ENCODE measurements at places on chromosomes 16 and 17. TPM values are rescaled to one million over a fixed set of nuclear protein-coding genes. Genes with fewer than 3 reads are reported as not detected.

DNA sequence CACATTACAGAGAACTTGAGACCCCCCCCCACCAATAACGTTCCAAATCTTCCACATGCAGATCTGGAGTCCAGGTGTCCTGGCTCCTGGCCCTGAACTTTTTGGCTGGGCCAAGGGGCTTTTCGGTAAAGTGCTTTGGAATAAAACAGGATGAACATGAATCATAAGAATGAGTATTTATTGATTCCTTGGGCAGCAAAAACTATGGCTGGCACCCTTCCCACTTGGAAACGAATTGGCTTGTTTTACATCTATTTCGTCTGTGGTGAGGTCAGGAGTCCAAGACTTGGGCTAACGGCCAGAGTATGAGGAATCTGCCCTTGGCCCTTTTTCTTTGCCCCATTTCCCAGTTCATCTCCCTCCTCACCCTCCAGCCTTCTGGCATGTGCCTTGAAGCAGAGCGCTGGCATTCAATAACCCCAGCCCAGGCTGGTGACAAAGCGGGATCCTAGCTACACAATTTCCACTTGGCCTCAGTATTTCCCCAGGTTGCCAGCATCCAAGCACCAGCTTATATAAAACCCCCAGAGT, 4.1 kb upstream of the UBTF start:
- no peak for ATAC-seq

DNA sequence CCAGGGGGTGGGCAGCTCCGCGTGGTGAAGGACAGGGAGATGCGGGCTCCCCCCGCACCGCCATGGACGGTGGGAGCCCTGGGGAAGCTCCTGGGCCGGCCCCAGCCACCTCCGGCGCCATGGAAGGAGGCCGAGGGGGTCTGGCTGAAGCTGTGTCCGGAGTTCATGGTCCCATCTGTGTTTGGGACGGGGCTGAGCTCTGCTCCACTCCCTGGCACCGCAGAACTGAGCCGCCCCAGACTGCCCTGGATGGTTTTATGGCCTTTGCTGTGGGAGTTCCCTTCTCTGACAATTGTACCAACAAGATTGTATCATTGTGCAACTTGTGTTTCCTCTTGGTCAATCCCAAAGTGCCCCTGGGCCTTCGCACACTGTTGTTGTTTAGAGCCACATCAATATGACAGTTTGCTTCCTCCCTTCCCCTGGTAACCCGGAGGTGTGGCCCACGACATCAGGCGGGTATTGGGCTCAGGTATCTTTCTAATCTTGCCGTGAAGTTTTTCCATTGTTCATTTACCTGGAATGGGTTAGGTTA, 942 bp downstream of the KRT23 start:
- no peak for ATAC-seq

DNA sequence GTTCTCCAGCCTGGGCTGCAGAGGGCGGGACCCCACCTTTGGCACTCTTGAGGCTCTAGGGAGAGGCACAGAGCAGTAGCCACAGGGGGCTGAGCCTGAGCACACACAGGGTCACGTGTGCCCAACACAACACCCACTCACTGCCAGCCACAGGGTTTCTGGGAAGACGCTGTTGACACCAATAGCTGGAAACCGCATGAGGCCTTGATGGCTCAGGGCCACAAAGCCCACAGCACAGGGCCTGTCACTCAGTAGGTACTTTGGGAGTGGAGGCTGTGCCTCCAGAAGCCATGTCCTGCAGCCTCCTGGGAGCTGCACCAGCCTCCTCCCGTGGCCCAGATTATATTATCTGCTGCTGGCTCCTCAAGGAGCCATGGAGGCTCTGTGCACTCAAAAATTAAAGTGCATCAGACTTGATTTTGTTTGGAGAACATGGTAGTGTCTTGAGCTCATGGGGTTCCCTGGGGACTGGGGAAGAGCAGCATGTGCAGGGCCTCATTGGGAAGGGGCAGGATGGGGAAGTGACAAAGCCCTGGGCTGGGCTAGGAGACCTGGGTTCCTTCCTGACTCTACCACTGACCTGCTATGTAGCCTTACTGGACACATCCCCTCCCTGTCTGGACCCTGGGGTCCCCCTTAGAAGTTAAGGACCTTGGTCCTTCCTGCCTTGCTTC, 12.5 kb upstream of the SREBF1 start:
- peak; percentile 82 for ATAC-seq

DNA sequence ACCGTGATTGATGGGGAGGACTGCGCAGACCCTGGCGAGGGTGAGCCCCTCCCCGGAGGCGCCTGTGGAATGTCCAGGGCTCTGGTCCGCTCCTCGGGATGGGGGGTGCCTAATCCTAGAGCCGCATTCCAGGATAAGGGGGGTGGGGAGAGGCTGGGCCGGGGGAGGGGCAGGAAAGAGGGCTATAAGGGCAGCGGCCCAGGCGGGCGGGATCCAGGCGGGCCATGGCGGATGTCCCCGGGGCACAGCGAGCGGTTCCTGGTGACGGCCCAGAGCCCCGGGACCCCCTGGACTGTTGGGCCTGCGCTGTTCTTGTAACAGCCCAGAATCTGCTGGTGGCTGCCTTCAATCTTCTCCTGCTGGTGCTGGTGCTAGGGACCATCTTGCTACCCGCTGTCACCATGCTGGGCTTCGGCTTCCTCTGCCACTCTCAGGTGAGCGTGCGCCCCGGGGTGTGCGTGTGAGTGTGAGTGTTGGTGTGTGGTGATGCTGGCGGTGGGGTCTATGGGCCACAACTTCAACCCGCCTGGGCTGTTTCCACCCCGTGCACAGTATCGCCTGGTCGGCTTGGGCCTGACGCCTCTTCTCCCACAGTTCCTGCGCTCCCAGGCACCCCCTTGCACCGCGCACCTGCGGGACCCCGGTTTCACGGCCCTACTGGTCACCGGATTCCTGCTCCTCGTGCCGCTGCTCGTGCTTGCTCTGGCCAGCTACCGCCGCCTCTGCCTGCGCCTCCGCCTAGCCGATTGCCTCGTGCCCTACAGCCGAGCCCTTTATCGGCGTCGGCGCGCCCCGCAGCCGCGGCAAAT, at the start of gene TMEM88:
Gene TMEM88, plus strand, starts transcription at position 216 of the 809 bp plus-strand sequence. Its CDS starts 9 bp downstream, at position 225.
- ATAC-seq: no peak

GRCh38 chr17:7035591-7036368, at the start of gene SLC16A13:
SLC16A13 (plus strand) TSS chr17:7036015; CDS start chr17:7036383, 368 bp downstream.
- ATAC-seq: peak; percentile 95

- ATAC-seq: no peak
These were observed 18.8 kb downstream of the TTYH2 start for GRCh38 chr17:74231928-74232907.

GRCh38 chr17:81901167-81902022, 643 bp upstream of the NPB start:
- ATAC-seq: no peak

- ATAC-seq: no peak
These were observed 7.1 kb downstream of the CYB5D2 start for GRCh38 chr17:4150096-4150495.

DNA sequence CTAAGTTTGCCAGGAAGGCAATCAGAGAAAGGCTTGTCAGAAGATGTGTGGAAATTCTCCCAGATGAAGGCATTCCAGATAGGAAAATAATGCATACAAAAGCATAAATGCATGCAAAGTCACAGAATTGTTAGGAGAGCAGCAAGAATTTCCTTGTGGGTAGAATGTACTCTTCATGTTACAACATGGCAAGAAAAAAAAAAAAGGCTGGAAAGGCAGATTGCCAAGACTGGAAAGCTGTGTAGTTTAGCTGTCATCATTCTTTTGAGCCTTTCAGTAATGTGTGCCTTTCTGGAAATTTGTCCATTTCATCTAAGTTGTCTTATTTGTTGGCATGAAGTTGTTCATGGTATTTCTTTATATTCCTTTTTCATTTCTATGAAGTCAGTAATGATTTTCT, 71.0 kb upstream of the EFCAB3 start:
- no peak for ATAC-seq

DNA sequence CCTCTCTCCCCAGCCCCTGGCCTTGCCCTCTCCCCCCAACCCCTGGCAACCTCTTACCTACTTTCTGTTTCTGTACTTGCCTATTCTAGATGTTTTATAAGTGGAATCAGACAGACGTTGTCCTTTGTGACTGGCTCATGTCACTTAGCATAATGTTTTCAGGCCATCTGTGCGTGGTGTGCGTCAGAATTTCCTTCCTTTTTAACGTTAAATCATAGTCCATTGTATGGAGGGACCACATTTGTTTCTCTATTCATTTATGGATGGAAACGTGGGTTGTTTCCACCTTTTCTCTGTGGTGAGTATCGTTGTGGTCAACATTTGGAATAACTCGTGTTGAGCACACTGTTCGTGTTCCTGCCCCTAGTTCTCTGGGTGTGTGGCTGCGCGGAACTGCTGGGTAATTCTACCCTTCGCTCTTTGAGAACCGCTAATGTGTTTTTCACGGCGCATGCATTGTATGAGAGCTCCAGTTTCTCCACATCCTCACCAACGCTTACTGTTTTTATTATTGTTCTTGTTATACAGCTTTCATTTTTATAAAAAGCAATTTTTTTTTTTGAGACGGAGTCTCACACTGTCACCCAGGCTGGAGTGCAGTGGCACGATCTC, 26.3 kb downstream of the ACTG1 start:
- no peak for ATAC-seq

- no peak for ATAC-seq
These were observed 15.3 kb upstream of the NPTX1 start for GRCh38 chr17:80491478-80492342.

DNA sequence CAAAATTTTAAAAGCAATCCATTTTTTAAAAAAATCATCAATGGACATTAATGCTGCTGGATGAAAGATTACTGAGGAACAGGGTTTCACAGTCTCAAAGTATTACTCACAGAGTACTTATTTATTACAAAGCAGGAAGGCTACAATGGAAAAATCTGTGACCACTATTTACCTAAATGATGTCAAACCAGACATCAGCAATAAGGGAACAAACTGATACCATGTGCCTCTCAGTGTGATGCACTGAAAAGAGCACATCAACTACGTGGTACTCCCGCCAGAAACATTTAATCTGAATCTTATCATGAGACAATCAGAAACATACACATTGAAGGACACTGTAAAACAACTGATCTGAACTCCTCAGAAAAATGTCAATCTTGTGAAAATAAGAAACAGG, 124.2 kb downstream of the PARN start:
- peak; percentile 37 for ATAC-seq

DNA sequence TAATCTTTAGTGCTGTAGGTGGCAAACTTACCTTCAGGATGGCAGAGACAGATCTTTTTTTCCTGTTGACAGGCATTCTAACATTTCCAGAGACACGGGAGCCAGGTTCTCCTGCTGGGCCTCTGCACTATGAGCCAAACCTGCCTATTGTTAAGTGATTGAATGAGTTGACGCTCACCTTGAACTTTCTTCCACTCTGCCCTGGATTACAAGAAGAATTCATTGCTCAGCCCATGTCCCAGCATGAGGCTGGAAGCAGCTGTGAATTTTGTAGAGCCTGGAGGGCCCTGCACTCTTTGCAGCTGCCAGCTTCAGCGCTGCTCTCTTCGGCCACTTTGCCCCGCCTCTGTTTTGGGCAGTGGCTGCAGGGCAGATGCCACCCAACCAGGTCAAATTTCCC, 9.4 kb upstream of the SLC7A5 start:
- no peak for ATAC-seq

GRCh38 chr16:78385086-78385805, 285.8 kb downstream of the WWOX start:
- ATAC-seq: no peak

- no peak for ATAC-seq
These were observed 890 bp upstream of the CLDN7 start for GRCh38 chr17:7262935-7263800.

- no peak for ATAC-seq
These were observed 7.4 kb upstream of the PGS1 start for GRCh38 chr17:78371056-78371455.

DNA sequence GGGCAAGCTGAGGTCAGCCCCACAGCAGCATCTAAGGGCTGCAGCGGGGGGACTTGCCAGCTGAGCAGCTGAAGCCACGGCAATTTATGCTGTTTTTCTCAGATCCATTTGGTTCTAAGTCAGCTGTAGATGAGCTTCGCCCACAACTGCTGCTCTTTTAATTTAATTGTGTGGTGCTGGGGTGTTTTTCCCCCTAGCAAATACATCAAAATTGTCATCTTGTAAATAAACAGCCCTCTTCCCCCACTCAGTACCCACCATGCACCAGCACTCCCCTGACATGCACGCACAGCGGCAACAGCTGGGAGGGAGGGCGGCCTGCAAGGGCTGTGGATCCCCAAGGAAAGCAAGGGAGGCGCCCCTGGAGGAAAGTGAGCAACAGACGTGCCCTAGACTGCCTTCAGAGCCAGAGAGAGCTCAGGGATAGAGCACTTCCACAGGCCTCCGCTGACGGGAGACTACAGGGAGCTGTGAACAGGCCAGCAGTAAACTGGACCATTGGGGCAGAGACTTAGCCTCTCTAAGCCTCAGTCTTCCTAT, 149.5 kb downstream of the TMEM132E start:
- ATAC-seq: no peak

DNA sequence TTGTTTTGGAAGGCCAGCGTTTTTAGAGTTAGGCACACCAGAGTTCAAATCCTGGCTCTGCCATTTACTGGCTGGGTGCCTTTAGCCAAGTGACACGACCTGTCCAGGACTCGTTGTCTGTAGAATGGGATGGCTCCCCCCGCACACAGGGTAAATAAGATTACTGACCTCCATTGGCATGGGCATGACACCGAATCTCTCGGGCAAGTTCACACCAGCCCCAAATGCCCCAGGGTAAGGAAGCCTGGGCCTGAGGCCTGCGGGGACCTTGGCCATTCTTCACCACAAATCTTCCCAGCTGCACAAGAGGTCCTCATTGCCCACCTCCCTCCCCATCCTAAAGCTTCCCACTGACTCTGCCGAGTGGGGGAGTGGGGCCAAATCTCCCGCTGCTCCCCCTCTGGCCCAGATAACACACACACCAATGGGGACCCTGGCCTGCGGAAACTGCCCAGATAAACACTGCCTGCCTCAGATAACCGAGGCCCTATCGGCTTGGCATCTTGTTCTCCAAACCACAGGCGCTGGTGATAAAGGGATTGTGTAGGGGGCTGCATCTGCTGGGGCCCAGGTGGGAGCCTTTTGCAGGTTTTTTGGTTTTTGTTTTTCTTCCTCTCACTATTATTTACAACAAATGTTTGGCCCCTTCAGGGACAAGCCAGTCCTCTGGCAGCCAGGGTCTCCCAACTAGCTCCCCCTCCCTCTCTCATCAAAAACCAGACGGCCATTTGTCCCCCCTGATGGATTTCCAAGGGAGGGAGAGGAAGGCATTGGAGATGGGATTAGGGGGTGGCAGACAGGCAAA, 75.0 kb upstream of the LHX1 start:
- no peak for ATAC-seq

Gene CCL17
- total RNA-seq: 0.65 TPM

Gene UTS2R
- total RNA-seq: not detected

Gene CLDN6
- not detected for total RNA-seq

Gene KRTAP2-3
- not detected for total RNA-seq

Gene MYL4
- 0.30 TPM for total RNA-seq

Gene UTP4
- total RNA-seq: 69.1 TPM

Gene TGFB1I1
- 5.6 TPM for total RNA-seq

Gene DOC2A
- 1.0 TPM for total RNA-seq

All from activated T-helper 17 cell treated with anti-CD3 and anti-CD28 coated beads, Interleukin-2, amount 50 U/mL, for 72 hours (primary cell).